ENCODE measurements at places on chromosomes 13 and 19. TPM values are rescaled to one million over a fixed set of nuclear protein-coding genes. Genes with fewer than 3 reads are reported as not detected.

DNA sequence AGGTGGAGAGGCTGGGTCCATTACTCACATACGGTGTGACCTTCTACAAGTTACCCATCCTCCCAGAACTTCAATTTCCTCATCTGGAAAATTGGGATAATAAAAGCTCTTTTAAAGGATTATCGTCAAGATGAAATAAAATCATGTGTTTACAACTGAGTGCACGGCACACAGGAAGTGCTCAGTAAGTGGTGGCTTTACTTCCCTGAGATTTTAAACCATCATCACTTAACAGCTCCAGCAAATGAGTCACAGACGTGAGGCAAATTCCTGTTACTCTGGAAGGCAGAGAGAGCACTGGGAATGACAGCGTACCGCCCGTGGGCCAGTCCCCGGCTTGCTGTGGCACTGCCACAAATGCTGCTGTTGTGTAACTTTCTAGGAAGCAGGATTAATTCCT is 64.1 kb downstream of the MRPL57 start:
- no peak for DNase-seq
- H3K27me3 ChIP-seq, result peaks cover 4% of the 10 kb centered on the region
- no peaks in the 10 kb centered on the region for H3K36me3 ChIP-seq
- H3K27ac ChIP-seq, result no peak overlapping the region
- H3K4me3 ChIP-seq, result no peak overlapping the region

DNA sequence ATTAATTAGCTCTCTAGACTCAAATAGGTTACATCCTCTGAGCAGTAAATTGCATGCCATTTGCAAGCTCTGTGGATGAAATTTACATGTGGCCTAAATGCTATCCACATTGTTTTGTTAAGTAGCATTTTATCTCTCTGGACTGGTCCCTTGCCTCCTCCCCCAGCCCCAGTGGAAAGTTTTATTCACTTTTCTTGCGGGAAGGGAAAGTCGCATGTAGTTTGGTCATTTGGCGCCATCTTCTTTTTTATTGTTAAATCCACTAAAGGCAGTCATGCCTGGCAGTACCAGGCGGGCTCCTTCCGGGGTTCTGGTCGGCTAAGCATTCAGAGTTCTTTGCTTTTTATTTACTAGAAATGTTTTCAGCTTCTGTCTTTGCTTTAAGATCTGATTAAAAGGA is 188.7 kb downstream of the TM9SF2 start:
- no peaks in the 10 kb centered on the region for H3K36me3 ChIP-seq
- H3K27me3 ChIP-seq, result peaks cover 88% of the 10 kb centered on the region
- H3K4me1 ChIP-seq, result peaks cover 3% of the 10 kb centered on the region
- H3K4me3 ChIP-seq, result no peak overlapping the region
- H3K27ac ChIP-seq, result no peak overlapping the region

GRCh38 chr19:52188822-52189734 is 774 bp upstream of the PPP2R1A start:
- peak overlapping the region; percentile 94 for H3K4me3 ChIP-seq
- no peaks in the 10 kb centered on the region for H3K27me3 ChIP-seq
- peak overlapping the region; percentile 100 for H3K27ac ChIP-seq
- H3K4me1 ChIP-seq, result peaks cover 24% of the 10 kb centered on the region

- H3K4me1 ChIP-seq, result no peaks in the 10 kb centered on the region
- no peaks in the 10 kb centered on the region for H3K36me3 ChIP-seq
- no peak for DNase-seq
- H3K27me3 ChIP-seq, result no peaks in the 10 kb centered on the region
- no peak overlapping the region for H3K4me3 ChIP-seq
- H3K27ac ChIP-seq, result no peak overlapping the region
Observed at GRCh38 chr19:9721861-9722260, 46.7 kb downstream of the ZNF846 start.

GRCh38 chr19:31261019-31261602 is 88.1 kb downstream of the TSHZ3 start:
- H3K27me3 ChIP-seq, result peaks cover 30% of the 10 kb centered on the region
- no peak overlapping the region for H3K27ac ChIP-seq
- peak; percentile 0 for DNase-seq
- no peaks in the 10 kb centered on the region for H3K36me3 ChIP-seq
- no peaks in the 10 kb centered on the region for H3K4me1 ChIP-seq

GRCh38 chr19:10625003-10625761 is at the start of gene SLC44A2:
Gene SLC44A2 (plus strand): TSS chr19:10625553. CDS start chr19:10625634, 81 bp downstream.
- peaks cover 16% of the 10 kb centered on the region for H3K4me1 ChIP-seq
- peak within 1 kb of the TSS; percentile 92 for H3K27ac ChIP-seq
- H3K4me3 ChIP-seq, result peak within 1 kb of the TSS; percentile 84
- no peaks in the 10 kb centered on the region for H3K27me3 ChIP-seq
- peaks cover 4% of the 10 kb centered on the region for H3K36me3 ChIP-seq

DNA sequence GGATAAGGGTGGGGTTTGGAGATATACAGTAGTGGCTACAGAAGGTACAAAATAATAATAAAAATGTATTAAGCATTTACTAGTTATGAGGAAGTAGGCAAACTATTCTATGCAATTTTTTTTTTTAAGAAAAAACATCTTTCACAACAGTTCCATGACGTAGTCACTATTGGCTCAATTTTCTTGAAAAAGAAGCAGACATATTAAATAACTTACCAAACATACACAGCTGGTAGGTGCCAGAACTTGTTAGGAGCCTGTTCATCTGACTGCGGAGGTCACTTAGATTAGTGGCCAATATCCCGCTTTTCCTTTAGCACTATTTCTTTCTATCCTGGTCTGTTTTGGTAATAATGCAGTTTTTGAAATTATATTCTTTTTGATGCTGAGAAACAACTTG is 593.5 kb downstream of the KCTD12 start:
- DNase-seq, result no peak
- H3K4me1 ChIP-seq, result no peaks in the 10 kb centered on the region
- H3K36me3 ChIP-seq, result no peaks in the 10 kb centered on the region
- H3K27me3 ChIP-seq, result no peaks in the 10 kb centered on the region
- H3K4me3 ChIP-seq, result no peak overlapping the region

- H3K27ac ChIP-seq, result no peak overlapping the region
- no peaks in the 10 kb centered on the region for H3K36me3 ChIP-seq
- H3K27me3 ChIP-seq, result no peaks in the 10 kb centered on the region
- no peaks in the 10 kb centered on the region for H3K4me1 ChIP-seq
Observed at GRCh38 chr13:90105276-90105675, 1242.2 kb upstream of the MIR17HG start.

GRCh38 chr13:40471911-40472310 is 194.5 kb downstream of the FOXO1 start:
- DNase-seq, result no peak
- no peak overlapping the region for H3K4me3 ChIP-seq
- peaks cover 2% of the 10 kb centered on the region for H3K36me3 ChIP-seq
- no peak overlapping the region for H3K27ac ChIP-seq
- peaks cover 28% of the 10 kb centered on the region for H3K4me1 ChIP-seq

DNA sequence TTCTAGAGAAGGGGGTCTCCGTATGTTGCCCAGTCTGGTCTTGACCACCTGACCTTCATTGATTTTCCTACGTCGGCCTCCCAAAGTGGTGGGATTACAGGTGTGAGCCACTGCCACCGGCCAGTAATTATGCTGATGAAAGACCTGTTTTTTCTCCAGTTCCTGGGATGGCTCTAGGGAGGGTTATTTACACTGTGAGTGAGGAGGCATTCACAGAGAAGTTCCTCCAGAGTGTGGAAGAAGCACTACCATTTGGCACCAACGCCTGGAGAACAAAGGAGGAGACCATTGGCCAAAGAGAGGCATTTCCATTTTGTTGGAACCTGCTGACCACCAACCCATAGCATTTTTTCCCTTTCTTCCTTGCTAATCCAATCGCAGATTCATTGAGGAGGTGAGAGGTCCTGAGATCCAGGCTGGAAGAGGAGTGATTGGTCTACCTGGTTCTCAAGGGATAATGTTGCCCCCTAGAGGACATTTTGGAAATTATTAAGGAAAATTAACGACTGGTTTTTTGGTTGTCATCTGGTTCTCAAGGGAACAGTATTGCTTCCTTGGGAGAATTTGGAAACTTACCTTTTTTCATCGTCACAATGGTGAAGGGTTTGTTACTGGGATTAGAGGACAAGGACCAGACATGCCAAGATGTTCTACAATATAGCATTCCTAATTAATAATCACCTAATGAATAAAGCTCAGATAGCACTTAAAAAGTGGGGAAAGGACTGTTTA is 5.5 kb upstream of the SAE1 start:
- peak; percentile 12 for DNase-seq
- H3K4me3 ChIP-seq, result no peak overlapping the region

DNA sequence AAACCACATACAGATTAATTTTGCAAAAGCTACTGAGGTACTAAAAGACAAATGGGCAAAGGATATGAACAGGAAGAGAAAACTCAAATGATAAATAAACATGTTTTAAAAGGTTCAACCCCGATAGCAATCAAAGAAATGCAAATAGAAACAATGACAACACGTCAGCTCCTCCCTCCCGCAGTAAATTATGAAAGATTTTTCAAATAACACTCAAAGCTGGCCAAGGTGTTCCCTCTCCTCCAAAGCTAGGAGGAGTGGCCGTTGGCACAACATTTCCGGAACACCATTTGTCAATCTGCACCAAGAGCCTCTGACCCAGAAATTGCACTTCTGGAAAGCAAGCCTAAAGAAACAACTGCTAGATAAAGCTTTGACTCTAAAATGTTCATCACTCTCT is 28.3 kb downstream of the INSR start:
- no peak overlapping the region for H3K27ac ChIP-seq
- H3K4me3 ChIP-seq, result no peak overlapping the region
- H3K36me3 ChIP-seq, result peaks cover 36% of the 10 kb centered on the region
- no peak for DNase-seq
- H3K4me1 ChIP-seq, result peaks cover 15% of the 10 kb centered on the region

- DNase-seq, result no peak
- no peaks in the 10 kb centered on the region for H3K36me3 ChIP-seq
- no peak overlapping the region for H3K4me3 ChIP-seq
- H3K4me1 ChIP-seq, result peaks cover 2% of the 10 kb centered on the region
Observed at GRCh38 chr13:80924596-80924995, 583.7 kb upstream of the SPRY2 start.

Gene GNG14
- not detected for total RNA-seq

Gene MAMSTR
- total RNA-seq, result 2.1 TPM

Gene ZNF808
- total RNA-seq, result 41.6 TPM
